Fibroblast of the aortic adventitia (primary cell): ENCODE measurements at places on chromosomes 1 and 21. TPM values are rescaled to one million over a fixed set of nuclear protein-coding genes. Genes with fewer than 3 reads are reported as not detected.

GRCh38 chr1:221294242-221294641, 415.0 kb downstream of the HLX start:
- DNase-seq, result no peak

- DNase-seq, result no peak
Measured at GRCh38 chr1:19825298-19825697, 10.2 kb upstream of the RNF186 start.

- no peak for DNase-seq
Measured at GRCh38 chr1:234837713-234838112, 227.7 kb upstream of the IRF2BP2 start.

- DNase-seq, result no peak
Measured at GRCh38 chr1:103110701-103111100, 2.4 kb upstream of the COL11A1 start.

DNA sequence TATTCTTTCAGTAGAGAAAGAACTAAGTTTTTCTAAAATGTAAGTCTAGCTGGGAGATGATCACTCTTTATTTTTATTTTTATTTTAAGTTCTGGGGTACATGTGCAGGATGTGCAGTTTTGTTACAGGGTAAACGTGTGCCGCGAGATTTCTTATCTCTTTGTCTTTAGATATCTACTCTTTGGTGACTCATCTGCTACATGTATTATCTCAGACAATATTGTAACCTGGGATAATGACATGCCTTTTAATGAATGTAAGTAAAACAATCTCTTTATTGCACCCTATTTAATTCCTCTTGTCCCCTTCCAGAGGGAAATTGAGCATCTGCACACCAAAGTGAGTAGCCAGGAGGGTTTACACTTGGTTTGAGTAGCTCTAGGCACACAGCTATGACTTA, 9.4 kb downstream of the CR2 start:
- DNase-seq, result no peak

The FCGR1A gene
- not detected in 2 replicates for total RNA-seq

The LHX8 gene
- 0.09 TPM in 1 of 2 replicates, not detected in the other for total RNA-seq

The OR10T2 gene
- total RNA-seq, result not detected in 2 replicates

The BCL2L15 gene
- 0.18 TPM in 1 of 2 replicates, not detected in the other for total RNA-seq

The SELENBP1 gene
- 26.8 and 70.5 TPM in 2 replicates for total RNA-seq
